ENCODE measurements at places on chromosomes 2 and 18. TPM values are rescaled to one million over a fixed set of nuclear protein-coding genes. Genes with fewer than 3 reads are reported as not detected.
A peak's percentile ranks its signal among the peaks of the same experiment; 100 is the strongest.

DNA sequence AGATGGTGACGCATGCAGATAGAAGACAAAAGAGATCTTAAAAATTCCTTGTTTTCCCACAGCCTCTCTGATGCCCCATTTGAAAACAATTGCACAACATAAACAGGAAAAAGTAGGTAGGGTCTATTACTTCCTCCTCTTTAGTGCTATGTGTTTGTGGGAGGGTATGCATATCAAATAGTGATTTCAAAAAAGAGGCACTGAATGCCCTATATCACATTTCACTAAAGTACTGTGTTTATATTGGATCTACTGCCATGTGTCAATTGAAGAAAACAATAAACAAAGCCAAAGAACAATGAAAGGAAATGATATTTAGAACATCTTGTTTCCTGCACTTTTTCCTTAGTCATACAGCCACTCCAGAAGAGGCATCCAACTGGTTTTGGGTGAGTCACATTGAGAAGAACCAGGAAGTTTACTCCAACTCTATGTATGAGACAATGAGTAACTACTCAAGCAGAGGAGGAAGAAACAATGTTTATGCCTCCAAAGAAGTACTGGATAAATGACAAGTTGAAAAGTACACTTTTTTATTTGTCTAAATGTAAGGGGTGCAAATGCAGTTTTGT, 583.6 kb downstream of the FBXO15 start:
- H3K27ac ChIP-seq, result no peak overlapping the region
- no peaks in the 10 kb centered on the region for H3K36me3 ChIP-seq
- H3K4me1 ChIP-seq, result no peaks in the 10 kb centered on the region
- no peaks in the 10 kb centered on the region for H3K27me3 ChIP-seq
- DNase-seq, result no peak

GRCh38 chr2:25735835-25736234, 62.5 kb upstream of the DTNB start:
- no peak overlapping the region for H3K27ac ChIP-seq
- no peak overlapping the region for H3K4me3 ChIP-seq
- H3K27me3 ChIP-seq, result no peaks in the 10 kb centered on the region
- H3K36me3 ChIP-seq, result no peaks in the 10 kb centered on the region

DNA sequence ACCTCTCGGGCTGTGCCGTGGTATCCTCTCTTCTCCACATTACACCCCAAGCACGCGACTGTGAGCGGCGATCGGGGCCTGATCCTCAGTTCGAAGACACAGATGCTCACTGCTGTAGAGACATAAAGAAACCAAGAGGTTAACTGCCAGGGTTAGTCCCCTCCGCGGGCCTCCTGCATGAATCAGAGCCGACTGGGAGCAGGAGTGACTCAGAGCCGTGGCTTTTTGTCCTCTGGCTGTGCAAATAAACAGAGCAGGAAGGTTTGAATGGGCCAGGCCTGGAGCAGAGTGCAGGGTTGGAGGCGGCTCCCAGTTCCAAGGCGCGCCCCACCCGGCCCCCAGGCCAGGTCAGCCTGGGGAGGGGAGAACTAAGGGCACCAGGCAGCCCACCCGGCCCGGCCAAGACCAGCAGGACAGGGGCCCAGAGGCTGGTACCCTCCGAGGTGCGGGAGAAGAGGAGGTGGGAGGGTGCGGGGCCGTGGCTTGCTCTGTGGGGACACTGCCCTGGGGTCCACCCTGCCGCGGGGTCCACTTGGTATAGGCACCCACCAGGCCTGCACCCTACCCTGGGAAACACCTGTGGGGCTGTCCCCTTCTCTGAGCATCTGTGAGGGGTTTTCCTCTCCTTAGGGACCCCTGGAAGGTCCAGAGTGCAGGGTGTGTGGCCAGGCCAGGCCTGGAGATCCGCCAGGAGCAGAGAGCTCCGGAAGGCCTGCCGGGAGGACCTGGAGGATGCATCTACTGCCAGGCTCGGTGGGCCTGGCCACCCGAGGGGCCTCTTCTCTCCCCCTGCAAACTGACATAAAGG, 16.5 kb downstream of the TWIST2 start:
- no peaks in the 10 kb centered on the region for H3K36me3 ChIP-seq
- peak overlapping the region; percentile 80 for H3K27ac ChIP-seq
- H3K4me3 ChIP-seq, result peak overlapping the region; percentile 37
- DNase-seq, result peak; percentile 87
- H3K4me1 ChIP-seq, result peaks cover 58% of the 10 kb centered on the region

GRCh38 chr2:1082456-1083205, 132.0 kb downstream of the SNTG2 start:
- no peaks in the 10 kb centered on the region for H3K27me3 ChIP-seq
- H3K4me1 ChIP-seq, result no peaks in the 10 kb centered on the region
- DNase-seq, result no peak
- H3K36me3 ChIP-seq, result no peaks in the 10 kb centered on the region
- no peak overlapping the region for H3K27ac ChIP-seq

DNA sequence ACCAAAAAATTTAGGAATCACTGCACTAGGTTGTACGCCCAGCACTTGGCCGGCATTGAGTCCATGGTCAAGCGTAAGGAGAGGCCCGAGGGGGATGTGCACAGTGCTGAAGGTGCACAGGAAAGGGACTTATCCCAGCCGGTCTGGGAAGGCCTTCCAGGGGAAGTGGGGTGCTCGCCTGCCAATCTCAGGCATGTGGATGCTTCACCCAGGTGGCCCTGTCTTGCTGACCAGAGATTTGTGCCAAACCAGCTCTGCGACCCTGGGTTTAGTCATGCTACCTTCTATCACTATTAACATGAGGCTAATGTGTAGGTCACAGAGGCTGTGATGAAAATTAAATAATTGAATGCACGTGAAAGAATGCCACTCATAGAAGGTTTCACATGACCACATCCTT, 1.7 kb upstream of the ITM2C start:
- H3K27me3 ChIP-seq, result peaks cover 37% of the 10 kb centered on the region
- H3K36me3 ChIP-seq, result no peaks in the 10 kb centered on the region
- H3K27ac ChIP-seq, result no peak overlapping the region
- DNase-seq, result no peak

GRCh38 chr2:193883820-193884219, 1689.1 kb upstream of the TMEFF2 start:
- H3K27ac ChIP-seq, result no peak overlapping the region
- no peak overlapping the region for H3K4me3 ChIP-seq
- no peaks in the 10 kb centered on the region for H3K27me3 ChIP-seq
- no peaks in the 10 kb centered on the region for H3K36me3 ChIP-seq
- H3K4me1 ChIP-seq, result no peaks in the 10 kb centered on the region

DNA sequence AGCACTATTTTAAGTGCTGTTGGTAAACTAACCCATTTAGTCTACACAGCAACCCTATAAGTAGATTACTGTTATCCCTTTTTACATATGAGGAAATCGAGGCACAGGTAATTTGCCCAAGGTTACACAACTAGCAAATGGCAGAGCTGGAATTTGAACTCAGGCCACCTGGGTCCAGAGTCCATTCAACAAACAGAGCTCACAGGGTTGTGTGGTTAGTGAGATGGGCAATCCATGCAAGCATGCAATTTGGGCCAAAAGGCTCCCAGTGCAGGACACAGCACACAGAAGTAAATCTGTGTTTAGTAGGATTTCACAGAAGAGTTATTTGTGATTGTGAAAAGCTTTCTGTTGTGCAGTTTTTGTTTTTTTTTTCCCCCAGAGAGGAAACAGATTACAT, 187.8 kb upstream of the MSH6 start:
- H3K36me3 ChIP-seq, result no peaks in the 10 kb centered on the region
- DNase-seq, result no peak
- H3K4me3 ChIP-seq, result no peak overlapping the region
- H3K27ac ChIP-seq, result no peak overlapping the region
- H3K27me3 ChIP-seq, result no peaks in the 10 kb centered on the region

GRCh38 chr18:22469061-22469734, 51.5 kb upstream of the CTAGE1 start:
- H3K27ac ChIP-seq, result no peak overlapping the region
- no peak overlapping the region for H3K4me3 ChIP-seq
- no peak for DNase-seq

- H3K27ac ChIP-seq, result no peak overlapping the region
- no peak overlapping the region for H3K4me3 ChIP-seq
- peaks cover 16% of the 10 kb centered on the region for H3K36me3 ChIP-seq
- no peaks in the 10 kb centered on the region for H3K27me3 ChIP-seq
- no peak for DNase-seq
These were observed 14.4 kb downstream of the CCNT2 start for GRCh38 chr2:134932864-134933526.

GRCh38 chr18:63088262-63088661, 231.3 kb downstream of the BCL2 start:
- H3K27ac ChIP-seq, result no peak overlapping the region
- DNase-seq, result no peak
- H3K4me3 ChIP-seq, result no peak overlapping the region
- no peaks in the 10 kb centered on the region for H3K27me3 ChIP-seq
- H3K4me1 ChIP-seq, result no peaks in the 10 kb centered on the region

- H3K36me3 ChIP-seq, result no peaks in the 10 kb centered on the region
- no peak for DNase-seq
- H3K27ac ChIP-seq, result no peak overlapping the region
- H3K27me3 ChIP-seq, result no peaks in the 10 kb centered on the region
- H3K4me1 ChIP-seq, result peaks cover 6% of the 10 kb centered on the region
These were observed 79.7 kb upstream of the APCDD1 start for GRCh38 chr18:10374636-10375293.

GRCh38 chr2:515441-516127, 161.6 kb downstream of the TMEM18 start:
- H3K4me3 ChIP-seq, result no peak overlapping the region
- DNase-seq, result no peak
- no peaks in the 10 kb centered on the region for H3K36me3 ChIP-seq
- no peaks in the 10 kb centered on the region for H3K27me3 ChIP-seq

CABLES1 gene
- total RNA-seq, result 44.2 TPM

ERBB4 gene
- 25.3 TPM for total RNA-seq

ELOA2 gene
- not detected for total RNA-seq
